Stimulated activated CD4-positive, alpha-beta T cell treated with anti-CD3 and anti-CD28 coated beads, TNF-alpha, amount 100 ng/mL, for 4 hours (primary cell): ENCODE measurements at places on chromosomes 3 and 15.

GRCh38 chr3:42664438-42664803 is 10.9 kb downstream of the ZBTB47 start:
- DNase-seq = no peak

DNA sequence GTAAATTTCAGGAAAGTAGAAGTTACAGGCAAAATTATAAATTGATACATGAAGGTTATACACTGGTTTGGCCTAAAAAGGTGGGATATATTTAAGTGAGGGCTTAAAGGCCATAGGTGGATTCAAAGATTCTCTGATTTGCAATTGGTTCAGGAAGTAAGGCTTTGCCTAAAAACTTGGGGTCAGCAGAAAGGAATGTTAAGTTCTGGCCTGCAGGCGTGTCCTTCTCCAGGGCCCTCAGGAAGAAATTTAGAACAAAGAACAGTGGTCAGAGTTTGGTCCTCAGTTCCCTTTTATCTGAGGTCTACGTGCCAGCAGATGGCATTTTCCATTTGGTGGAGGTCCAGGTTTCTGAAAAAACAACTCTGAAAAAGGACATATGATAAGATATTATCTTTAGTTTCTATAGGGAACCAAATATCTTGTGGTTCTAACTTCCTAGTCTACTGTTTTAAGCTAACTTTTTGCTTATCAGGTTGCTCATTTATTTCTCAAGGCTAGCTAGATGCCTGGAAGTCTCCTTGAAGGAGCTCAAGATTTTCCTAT is 40.5 kb downstream of the SCN11A start:
- DNase-seq = no peak

DNA sequence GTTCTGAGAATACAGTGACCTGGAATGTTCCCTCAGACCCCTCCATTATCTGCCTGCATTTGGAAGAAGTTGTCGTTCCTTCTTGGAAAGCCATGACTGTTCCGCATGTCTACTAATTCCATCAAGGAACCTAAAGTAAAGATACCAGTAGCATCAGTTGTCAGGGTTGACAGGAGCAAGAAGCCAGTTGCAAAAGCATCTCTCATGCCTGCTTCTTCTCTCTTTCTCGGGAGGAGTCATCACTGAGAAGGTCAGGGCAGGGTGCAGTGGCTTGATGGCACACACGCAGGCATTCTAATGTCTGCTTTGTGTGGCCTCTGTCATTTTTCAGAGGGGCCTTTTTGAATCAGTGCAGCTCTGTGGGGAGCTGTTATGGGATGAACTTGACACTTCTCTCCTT is 276.6 kb upstream of the TPM1 start:
- DNase-seq = no peak

- no peak for DNase-seq
These were observed 92.3 kb downstream of the FOXP1 start for GRCh38 chr3:71491154-71491752.

DNA sequence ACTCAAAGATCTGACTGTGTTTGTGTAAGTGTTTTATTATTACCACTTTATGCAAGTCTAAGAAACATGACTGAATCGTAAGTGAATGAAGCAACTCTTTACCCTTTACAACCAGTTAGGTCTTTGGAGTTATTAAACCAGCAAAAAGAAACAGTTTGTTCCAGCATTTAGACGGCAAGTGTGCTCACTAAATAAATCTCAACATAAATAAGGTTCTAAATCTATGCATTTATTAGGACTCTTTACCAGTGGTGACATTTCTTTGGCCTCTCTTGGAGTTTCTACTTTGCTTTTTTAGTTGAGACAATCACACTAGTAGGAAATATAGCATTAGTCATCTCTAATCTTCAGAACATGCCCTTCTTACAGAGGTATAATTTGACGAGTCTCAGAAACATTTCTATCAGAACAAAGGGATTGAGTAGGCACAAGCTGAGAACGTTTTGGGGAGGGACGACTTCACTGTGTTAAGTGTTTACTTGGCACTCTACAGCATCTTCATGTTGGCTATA is 739.9 kb upstream of the NR2F2 start:
- no peak for DNase-seq

GRCh38 chr15:62807539-62808130 is 234.9 kb upstream of the TPM1 start:
- no peak for DNase-seq

GRCh38 chr3:16724487-16724886 is 119.3 kb upstream of the DAZL start:
- no peak for DNase-seq

- DNase-seq = no peak
These were observed 361.9 kb upstream of the TRIM42 start for GRCh38 chr3:140315955-140316354.

- DNase-seq = peak; percentile 31
These were observed 1.5 kb downstream of the ITPKA start for GRCh38 chr15:41494922-41495735.

- no peak for DNase-seq
These were observed 34.1 kb upstream of the RARRES1 start for GRCh38 chr3:158766364-158766763.
